ENCODE measurements at places on chromosomes 4 and X.

GRCh38 chr4:106478152-106478551, 109.6 kb upstream of the GIMD1 start:
- no peak for DNase-seq

GRCh38 chr4:26048378-26048882, 134.4 kb downstream of the SMIM20 start:
- DNase-seq: peak; percentile 93

- DNase-seq: no peak
Measured at GRCh38 chrX:134645936-134646543, 12.2 kb downstream of the PLAC1 start.

DNA sequence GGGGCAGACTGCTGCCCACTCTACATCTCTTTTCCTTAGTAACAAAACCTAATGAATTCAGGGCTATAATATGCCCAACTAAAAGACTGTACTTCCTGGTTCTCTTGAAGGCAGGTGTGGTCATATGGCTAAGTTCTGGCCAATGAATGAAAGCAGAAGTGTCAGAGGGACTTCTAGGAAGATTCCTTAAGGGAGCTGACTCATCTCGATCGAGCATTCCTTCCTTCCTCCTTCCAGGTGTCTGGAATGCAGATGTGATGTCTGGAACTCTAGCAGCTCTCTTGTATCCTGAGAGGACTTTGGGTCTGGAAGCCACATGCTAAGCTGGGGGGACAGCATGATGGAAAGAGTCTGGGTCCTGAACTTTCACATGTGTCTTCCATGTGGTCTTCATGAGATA, 116.2 kb upstream of the STX18 start:
- no peak for DNase-seq

DNA sequence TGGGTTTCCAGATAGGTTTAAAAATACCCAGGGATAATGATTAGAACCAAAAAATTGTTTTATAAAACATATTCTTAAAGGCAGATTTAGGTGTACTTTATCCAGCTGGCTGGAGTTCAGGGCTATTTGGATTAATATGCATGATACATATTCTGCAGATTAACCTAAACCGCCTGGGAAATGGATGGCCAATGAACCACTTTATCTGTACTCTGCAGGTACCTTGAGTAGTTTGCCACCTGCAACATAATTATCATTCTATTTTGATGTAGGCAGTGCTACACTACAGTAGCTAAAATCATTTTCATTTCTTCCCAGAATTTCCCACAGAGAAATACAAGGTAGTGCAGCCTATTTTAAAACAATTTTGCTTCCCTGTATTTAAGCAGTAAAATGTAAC, 683.2 kb upstream of the GNPDA2 start:
- no peak for DNase-seq

DNA sequence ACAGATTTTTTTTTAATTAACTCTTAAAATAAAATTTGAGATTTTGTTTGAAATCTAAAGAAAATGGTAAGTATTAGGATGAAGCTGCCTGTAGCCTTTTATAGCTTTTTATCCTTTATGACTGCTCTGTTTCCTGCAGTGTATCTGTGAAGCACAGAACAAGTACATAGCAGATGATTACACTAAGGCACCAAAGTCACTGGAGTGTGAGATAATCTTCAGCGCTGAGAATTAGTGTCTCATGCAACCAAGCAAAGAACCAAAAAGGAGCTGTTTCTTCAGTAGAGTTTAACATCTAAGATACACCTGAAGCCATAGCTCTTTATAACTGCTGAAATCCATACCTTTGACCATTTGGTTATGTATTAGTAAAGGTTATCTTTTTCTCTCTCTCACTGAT, 1989.8 kb upstream of the PCDH10 start:
- DNase-seq: no peak

DNA sequence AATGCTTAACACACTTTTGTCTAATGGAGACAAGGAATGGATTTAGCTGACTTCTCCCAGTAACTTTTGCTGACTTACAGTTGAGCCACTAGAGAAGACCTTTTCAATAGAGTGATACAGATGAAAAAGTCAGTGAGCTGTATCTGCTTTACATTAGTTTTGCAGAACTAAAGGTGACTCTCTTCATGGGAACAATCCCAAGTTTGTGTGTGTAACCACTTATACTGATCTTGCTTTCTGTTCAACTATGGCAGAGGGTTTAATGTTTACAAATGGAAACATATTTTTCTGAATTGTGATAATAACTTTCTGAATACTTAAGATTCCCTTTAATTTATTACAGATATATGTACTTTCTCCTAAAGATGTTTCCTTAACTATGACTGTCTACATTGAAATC, 182.6 kb upstream of the PUDP start:
- no peak for DNase-seq

- peak; percentile 76 for DNase-seq
Measured at GRCh38 chrX:16920075-16920474, 26.4 kb upstream of the REPS2 start.

GRCh38 chr4:2743518-2744445, 12.4 kb downstream of the TNIP2 start:
- no peak for DNase-seq

DNA sequence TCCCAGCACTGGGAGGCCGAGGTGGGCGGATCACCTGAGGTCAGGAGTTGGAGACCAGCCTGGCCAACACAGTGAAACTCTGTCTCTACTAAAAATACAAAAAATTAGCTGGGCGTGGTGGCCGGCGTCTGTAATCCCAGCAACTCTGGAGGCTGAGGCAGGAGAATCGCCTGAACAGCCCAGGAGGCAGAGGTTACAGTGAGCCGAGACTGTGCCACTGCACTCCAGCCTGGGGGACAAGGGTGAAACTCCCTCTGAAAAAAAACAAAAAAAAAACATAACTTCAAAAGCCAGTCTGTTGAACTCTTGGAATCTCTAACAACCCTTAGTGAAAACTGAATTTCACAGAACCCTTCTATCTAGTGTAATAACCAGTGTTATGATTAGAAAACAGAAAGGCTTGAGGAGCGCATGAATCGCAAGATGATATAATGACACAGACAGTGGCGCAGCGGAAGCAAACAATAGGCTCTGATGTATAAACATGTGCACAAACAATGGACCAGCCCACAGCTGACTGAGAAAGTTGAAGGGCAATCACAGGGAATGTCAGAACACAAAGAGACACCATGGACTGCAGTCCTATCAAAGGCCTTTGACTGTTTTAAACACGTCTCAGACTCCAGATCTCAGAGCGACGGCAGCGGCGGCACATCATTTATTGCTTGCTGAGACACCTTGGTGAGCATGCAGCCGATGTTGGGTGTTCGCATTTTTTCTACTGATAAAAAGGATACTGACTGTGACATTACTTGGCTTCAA, 81.6 kb downstream of the NSUN7 start:
- no peak for DNase-seq

DNA sequence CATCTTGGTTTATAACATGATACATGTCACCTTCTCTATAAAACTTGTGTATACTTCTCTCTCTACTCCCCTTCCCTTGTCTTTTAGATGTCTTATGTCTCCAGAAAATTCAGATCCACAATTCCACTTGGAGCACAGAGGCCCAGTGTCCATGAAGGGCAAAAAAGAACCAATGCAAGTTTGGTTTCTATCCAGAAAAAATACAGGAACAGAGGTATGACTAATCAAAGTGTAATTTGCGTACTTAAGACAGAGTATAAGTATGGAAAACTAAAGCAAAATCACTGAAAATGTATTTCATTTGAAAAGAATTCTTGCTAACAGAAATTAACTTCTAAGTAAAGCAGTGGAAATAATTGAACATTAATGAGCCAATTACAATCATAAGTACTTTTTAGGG, 46.2 kb downstream of the GUCY1B1 start:
- DNase-seq: peak; percentile 48

DNA sequence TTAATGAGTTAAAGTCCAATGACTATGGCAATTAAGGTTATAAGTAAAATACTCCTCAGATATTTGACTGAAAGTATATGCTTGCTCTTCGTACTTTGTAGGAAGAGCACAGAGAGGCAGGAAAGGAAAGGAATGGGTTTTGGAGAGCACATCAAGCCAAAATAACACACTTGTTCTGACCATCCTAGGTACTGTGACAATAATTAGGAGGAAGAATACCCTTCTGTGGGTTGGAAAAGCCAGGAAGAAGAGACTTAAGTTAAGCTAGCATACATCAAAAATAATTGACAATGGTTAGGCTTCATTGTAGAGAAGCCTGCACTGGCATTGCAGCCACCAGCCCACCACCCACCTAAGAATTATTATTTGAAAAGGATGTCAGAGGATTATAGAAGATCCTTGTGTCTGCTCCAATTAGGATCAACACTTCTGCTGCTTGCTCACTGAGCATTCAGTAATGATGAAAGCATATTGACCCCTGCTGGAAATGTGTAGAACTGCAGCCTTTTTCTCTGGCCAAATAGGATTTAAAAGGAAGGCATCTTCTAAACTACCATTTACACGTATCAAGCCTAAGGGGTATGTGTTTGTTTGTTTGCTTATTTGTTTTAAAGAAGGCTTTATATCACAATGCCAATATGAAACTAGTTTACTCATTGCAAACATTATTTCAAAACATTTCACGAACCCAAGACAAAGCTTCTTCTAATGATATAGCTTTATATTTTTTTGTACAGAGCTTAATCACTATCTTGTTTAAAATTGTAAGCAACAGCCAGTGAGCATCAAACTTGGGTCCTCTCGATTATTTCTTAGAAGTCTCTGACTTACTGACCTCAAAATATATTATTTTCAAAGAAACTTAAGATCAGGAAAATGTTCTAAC, 286.2 kb upstream of the TET2 start:
- DNase-seq: peak; percentile 82

DNA sequence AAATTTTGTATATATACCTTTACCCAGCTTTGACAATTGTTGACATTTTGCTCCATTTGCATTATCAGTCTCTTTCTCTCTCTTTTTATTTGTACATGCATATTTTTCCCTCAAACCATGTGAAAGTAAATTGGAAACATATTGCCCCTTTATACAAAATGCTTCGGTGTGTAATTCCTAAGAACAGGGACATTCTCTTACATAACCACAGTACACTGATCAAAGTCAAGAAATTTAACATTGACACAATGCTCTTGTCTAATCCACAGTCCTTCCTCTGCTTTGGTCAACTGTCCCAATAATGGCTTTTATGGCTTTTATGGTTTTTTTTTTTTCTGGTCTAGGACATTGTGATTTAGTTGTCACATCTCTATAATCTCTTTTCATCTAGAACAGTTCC, 9.5 kb upstream of the SMS start:
- no peak for DNase-seq

- no peak for DNase-seq
Measured at GRCh38 chrX:80810365-80810978, 795 bp upstream of the BRWD3 start.

- DNase-seq: no peak
Measured at GRCh38 chrX:389021-389441, 2.3 kb upstream of the PPP2R3B start.

GRCh38 chr4:84063619-84064018, 435.5 kb downstream of the NKX6-1 start:
- DNase-seq: no peak

- DNase-seq: no peak
Measured at GRCh38 chr4:163755013-163755412, 260.5 kb downstream of the TMA16 start.

- DNase-seq: no peak
Measured at GRCh38 chrX:41019041-41019392, 66.2 kb upstream of the USP9X start.

GRCh38 chrX:11908371-11908770, 150.3 kb downstream of the MSL3 start:
- DNase-seq: peak; percentile 47

DNA sequence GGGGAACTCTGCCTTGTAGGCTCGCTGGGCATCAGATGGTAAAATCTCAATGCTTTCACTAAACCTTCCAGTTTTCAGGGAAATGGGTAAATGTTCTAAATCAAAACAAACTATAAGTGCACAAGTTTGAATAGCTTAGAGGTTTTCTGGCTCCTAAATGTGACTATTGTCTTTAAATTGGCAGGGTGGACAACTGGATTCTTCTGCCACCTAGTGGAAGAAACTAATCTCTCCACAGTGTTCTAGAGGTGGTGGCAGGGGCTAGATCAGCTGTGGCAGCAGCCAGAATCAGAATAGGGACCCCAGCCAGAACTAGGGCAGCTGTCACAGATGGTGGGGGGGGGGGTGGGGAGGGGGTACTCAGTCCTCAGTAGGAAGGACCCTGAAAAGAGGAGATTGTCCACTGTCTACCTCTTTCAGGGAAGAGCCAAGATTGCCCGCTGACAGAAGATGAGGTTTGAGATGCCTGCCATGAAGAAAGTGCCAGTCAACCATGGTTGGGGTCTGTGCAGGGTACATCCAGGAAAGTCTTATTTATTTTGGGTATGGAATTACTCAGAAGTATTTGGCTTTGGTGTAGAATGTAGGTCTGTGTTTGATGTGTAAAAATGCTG, 201.4 kb downstream of the CCNG2 start:
- peak; percentile 57 for DNase-seq

DNA sequence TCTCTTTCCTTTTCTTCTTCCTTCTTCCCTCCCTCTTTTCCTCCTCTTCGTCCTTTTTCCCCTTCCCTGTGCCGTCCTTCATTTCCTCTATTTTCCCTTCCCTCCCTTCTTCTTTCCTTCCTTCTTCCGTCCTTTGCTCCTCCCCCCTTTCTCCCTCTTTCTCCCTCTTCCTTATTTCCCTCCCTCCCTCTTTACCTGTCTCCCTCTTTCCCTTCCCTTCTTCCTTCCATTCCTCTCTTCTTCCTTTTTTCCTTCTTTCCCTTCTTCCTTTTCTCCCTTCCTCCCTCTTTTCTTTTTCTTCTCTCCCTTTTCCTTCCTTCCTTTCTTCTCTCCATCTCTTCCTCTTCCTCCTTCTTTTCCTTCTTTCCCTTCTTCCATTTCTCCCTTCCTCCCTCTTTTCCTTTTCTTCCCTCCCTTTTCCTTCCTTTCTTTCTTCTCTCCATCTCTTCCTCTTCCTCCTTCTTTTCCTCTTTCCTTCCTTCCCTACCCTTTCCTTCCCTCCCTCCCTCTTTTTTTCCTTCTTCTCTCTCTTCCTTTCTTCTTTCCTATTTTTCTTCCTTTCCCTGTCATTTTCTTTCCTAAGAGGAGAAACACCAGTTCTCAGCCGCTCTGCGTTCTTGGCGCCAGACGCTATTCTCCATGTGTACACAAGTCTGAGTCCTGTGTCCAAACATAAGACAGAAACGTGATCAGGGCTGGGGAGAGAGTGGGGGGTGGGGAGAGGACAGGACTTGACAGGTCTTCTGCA, 597.1 kb downstream of the MID1IP1 start:
- no peak for DNase-seq

- DNase-seq: no peak
Measured at GRCh38 chr4:150943818-150944217, 71.3 kb downstream of the LRBA start.
